Pancreas (tissue), 10 donors: ENCODE measurements at places on chromosomes 4 and X. TPM values are rescaled to one million over a fixed set of nuclear protein-coding genes. Genes with fewer than 3 reads are reported as not detected.

DNA sequence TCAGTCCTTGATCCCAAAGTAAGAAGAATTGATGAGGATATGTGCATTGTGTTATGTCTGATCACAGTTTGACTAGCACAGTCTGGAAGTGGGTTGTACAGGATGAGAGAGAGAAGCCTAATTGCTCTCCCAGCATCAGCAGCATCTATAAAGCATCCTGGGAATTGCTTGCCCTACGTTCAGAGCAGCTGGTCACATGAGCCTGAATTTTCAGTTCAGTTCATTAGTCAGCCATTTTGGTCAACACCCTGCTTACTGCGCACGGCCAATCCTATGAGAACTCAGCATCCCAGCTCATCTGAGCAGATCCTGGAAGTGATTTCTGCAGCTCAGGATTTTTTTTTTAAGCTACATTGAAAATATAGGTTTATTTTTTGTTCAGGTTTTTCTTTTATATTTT, at the start of gene RUFY3:
TSS of gene RUFY3 (plus strand) at position 218 of the 400 bp plus-strand sequence. CDS start 610 bp downstream, outside the sequence.
- H3K27ac ChIP-seq, result no peak within 1 kb of the TSS
- no peak within 1 kb of the TSS for H3K4me3 ChIP-seq
- no peaks in the 10 kb centered on the region for H3K36me3 ChIP-seq
- H3K27me3 ChIP-seq, result no peaks in the 10 kb centered on the region
- peaks cover 4% of the 10 kb centered on the region for H3K4me1 ChIP-seq

DNA sequence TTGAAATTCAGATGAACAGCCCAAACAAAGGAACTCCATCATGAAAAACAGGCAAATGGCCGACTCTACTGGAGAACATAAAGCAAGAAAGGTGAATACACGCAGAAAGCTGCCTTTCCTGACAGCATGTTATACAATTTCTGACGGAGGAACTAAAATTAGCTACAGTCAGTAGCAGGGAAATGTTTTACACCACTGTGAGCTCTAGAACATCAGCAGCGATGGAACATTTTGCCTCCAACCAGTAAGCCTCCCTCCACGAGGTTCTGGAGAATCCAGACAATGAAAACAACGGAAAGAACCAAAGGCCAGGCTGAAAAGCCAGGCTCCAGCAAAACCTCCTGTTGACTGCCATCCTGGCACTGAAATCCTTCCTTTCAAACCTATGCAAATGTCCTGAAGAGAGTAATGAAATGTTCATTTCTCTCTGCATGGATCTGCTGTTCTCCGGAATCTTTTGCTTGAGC, 78.9 kb downstream of the IRF2 start:
- no peak overlapping the region for H3K4me3 ChIP-seq
- H3K36me3 ChIP-seq, result no peaks in the 10 kb centered on the region
- DNase-seq, result no peak
- H3K4me1 ChIP-seq, result no peaks in the 10 kb centered on the region

GRCh38 chrX:130556951-130557350, 155.2 kb downstream of the RBMX2 start:
- H3K4me3 ChIP-seq, result no peak overlapping the region
- no peaks in the 10 kb centered on the region for H3K36me3 ChIP-seq
- no peak overlapping the region for H3K27ac ChIP-seq
- H3K4me1 ChIP-seq, result no peaks in the 10 kb centered on the region

Gene MAGEC1
- total RNA-seq, result not detected

Gene MAOB
- 4.3 TPM for total RNA-seq

DNA sequence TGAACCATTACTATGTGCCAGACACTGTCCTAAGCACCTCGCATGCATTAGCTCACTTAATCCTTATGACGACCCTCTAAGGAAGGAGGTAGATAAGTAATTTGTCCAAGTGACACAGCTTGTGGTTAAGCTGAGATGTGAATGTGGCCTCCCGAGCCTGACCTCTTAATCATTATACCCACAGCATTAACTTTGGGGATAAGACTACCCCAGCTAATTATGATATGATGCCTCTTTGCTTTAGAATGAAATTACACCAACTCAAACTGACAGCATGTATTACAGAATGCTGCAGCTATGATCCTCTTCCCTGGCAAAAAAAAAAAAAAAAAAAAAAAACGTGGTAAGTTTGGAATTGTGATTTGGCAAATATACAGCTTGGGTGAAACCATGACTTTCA, 53.5 kb downstream of the APBB2 start:
- DNase-seq, result no peak
- H3K27me3 ChIP-seq, result no peaks in the 10 kb centered on the region
- H3K36me3 ChIP-seq, result no peaks in the 10 kb centered on the region
- H3K4me1 ChIP-seq, result no peaks in the 10 kb centered on the region

Gene TMSB15C
- 0.09 TPM for total RNA-seq

GRCh38 chrX:101290957-101291603, at the start of gene TAF7L:
Gene TAF7L, minus strand, starts transcription at chrX:101291334. Its CDS starts 3,791 bp downstream, at chrX:101287543.
- no peaks in the 10 kb centered on the region for H3K36me3 ChIP-seq
- peak within 1 kb of the TSS; percentile 20 for H3K4me3 ChIP-seq
- peak; percentile 47 for DNase-seq
- H3K4me1 ChIP-seq, result no peaks in the 10 kb centered on the region
- H3K27me3 ChIP-seq, result peaks cover 32% of the 10 kb centered on the region

DNA sequence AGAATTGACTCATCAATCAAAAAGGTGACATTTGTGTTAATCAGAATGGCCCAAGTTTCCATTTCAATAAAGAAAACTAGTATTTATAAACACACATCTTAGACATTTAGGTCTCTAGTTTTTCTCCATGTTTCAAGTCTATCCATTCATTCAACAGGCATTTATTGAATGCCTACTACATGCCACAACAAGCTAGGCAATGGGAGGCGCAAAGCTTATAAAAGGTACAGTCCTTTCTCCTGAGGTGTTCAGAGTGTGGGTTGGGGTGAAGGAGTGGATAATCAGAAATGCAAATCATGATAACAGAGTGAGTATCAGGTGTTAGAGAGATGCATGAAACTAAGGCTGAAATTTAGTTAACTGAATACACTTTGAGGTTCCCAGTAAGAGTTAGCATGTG, 78.0 kb downstream of the HCCS start:
- H3K36me3 ChIP-seq, result no peaks in the 10 kb centered on the region
- H3K4me3 ChIP-seq, result no peak overlapping the region
- H3K27me3 ChIP-seq, result no peaks in the 10 kb centered on the region
- DNase-seq, result no peak
- peaks cover 5% of the 10 kb centered on the region for H3K4me1 ChIP-seq

DNA sequence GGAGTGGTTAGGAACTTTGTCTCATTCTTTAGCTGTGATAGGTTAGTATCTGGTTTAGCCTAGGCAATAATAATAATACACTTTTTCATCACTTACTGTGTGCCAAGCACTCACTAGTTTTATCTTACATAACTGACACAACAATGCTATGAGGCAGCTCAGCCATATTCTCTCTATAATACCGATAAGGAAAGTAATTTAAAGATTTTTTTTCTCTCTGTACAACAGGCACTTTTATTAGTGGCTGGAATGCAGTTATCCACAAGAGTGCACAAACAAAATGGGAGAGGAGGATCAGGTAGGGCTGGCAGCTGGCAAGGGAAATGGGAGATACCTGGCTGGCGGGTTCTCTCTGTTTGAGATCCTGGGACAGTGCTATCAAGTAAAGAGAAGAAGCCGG, 7.6 kb downstream of the RELL1 start:
- no peaks in the 10 kb centered on the region for H3K27me3 ChIP-seq
- DNase-seq, result no peak
- peaks cover 5% of the 10 kb centered on the region for H3K4me1 ChIP-seq
- no peaks in the 10 kb centered on the region for H3K36me3 ChIP-seq
- no peak overlapping the region for H3K4me3 ChIP-seq
- no peak overlapping the region for H3K27ac ChIP-seq

- H3K36me3 ChIP-seq, result no peaks in the 10 kb centered on the region
- no peaks in the 10 kb centered on the region for H3K27me3 ChIP-seq
- no peaks in the 10 kb centered on the region for H3K4me1 ChIP-seq
- H3K4me3 ChIP-seq, result no peak overlapping the region
Measured at GRCh38 chr4:47661741-47662140, 176.1 kb downstream of the CORIN start.

Gene KLHL15
- 4.7 TPM for total RNA-seq

GRCh38 chr4:139526928-139527327, 29.1 kb downstream of the SETD7 start:
- H3K36me3 ChIP-seq, result no peaks in the 10 kb centered on the region
- H3K27me3 ChIP-seq, result no peaks in the 10 kb centered on the region
- DNase-seq, result no peak
- H3K4me1 ChIP-seq, result no peaks in the 10 kb centered on the region

DNA sequence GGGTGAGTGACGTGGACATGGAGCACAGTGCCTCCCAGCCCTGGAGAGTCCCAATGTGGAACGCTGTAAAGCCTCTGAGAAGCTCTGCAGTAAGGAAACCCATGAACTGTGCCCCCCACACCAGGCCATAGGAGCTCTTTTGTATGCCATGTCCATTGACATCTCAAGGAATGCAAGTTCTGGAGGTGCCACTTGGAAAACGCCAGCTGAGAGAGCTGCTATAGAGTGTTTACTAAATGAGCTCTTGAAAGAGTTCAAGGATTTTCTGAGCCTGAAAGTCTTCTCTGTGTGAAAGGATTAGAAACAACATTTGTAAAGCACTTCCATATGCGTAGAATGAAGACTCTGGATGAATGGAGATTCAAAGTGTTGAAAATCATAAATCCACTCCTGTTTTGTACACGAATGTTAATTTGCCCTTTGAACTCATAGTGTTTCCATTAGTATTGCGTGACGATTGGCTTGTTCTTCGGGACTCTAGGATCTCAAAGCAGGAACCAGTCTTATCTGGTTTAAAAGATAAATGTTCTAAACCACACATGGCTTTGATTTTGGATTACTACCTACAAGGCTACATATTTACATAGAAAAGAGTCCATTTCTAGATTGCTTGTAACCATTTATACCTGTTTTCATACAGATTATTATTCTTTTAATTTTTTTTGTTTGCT, 41.8 kb upstream of the STOX2 start:
- no peak overlapping the region for H3K4me3 ChIP-seq
- H3K4me1 ChIP-seq, result no peaks in the 10 kb centered on the region
- no peak overlapping the region for H3K27ac ChIP-seq
- H3K36me3 ChIP-seq, result no peaks in the 10 kb centered on the region

DNA sequence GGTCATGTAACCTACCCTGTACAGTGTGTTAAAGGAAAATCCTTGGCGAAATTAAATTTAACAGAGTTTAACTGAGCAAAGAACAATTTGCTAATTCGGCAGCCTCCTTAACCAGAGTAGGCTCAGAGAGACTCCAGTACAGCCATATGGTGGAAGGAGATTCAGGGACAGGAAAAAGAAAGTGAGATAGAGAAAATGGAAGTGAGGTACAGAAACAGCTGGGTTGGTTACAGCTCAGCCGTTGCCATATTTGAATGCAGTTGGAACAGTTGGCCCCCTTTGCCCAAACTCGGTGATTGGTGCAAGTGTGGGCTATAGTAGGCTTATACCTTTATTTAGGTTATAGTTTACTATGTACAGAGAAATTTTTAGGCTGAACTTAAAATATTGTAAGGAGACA, 48.8 kb upstream of the GBA3 start:
- H3K4me1 ChIP-seq, result peaks cover 4% of the 10 kb centered on the region
- H3K27me3 ChIP-seq, result no peaks in the 10 kb centered on the region
- no peak overlapping the region for H3K4me3 ChIP-seq
- H3K36me3 ChIP-seq, result no peaks in the 10 kb centered on the region
- H3K27ac ChIP-seq, result no peak overlapping the region

GRCh38 chrX:115665122-115665521, 104.1 kb downstream of the PLS3 start:
- no peak for DNase-seq
- no peak overlapping the region for H3K27ac ChIP-seq
- H3K4me1 ChIP-seq, result no peaks in the 10 kb centered on the region
- H3K27me3 ChIP-seq, result no peaks in the 10 kb centered on the region
- no peak overlapping the region for H3K4me3 ChIP-seq

DNA sequence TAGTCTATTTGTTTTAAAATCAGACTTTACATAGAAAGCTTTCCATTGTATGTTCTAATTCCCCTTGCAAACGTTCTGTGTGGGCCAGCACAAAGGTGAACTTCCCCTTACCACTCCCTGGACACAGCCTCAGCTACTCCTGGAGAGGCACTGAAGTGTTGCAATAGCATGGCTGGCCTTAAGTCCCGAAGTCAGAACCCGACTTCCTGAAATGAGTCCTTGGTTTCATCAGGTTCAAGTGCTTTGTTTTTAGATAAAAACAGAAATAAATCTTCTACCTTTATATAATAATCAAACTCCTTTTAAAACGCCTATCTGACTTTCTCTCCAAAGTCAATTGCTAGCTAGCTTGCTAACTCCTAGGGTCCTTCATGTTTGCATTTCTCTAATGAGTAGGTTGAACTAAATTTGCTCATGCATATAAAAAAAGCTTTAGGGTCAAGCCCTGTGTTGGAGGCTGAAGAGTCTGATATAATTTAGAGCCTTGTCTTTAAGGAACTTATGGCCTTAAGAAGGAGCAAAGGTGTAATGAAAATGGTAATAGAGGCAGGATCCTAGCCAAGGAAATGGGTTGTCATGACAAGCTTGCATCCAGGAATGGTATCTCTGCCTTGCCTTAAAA, 9.0 kb downstream of the BMP3 start:
- no peaks in the 10 kb centered on the region for H3K36me3 ChIP-seq
- no peaks in the 10 kb centered on the region for H3K4me1 ChIP-seq
- H3K27me3 ChIP-seq, result peaks cover 22% of the 10 kb centered on the region
- no peak overlapping the region for H3K4me3 ChIP-seq

DNA sequence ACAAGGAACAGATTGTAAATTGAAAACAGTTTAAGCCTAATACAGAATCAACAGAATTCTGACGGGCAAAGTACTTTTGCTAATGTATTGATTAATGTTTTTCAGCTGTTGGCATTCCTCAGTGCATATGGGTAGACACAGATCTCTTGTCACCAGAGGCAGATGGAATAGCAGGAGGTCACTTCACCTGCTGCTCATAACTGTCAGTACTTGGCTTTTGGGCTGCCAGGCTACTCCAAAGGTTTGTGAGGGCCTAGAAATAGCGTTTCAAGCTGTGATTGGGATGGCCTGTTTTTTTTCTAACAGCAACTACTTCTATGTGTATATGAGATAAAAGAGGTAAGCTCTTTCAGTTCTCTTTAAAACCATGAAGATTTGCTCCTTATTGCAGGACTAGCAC, 307.5 kb upstream of the ANXA10 start:
- H3K27me3 ChIP-seq, result no peaks in the 10 kb centered on the region
- no peaks in the 10 kb centered on the region for H3K4me1 ChIP-seq
- no peak overlapping the region for H3K4me3 ChIP-seq
- no peak overlapping the region for H3K27ac ChIP-seq
- no peak for DNase-seq
- no peaks in the 10 kb centered on the region for H3K36me3 ChIP-seq

DNA sequence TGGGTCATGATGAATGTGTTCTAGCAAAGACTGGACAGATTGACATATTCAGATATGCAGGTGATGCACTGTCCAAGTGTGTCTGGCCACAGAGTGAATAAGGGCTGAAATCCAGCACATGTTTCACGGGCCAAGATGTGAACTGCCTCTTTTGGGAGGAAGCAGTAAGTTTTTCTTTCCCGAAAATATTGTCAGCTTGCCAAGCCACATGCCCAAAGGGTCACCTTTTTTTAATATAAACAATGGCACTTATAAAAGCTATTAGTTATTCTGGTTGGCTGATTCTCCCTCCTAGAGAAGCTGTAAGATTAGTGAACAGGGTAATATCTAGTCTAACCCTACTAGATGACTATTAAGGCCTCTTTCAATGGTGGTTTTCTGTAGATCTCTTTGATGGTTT, 1.5 kb upstream of the EDNRA start:
- no peak overlapping the region for H3K27ac ChIP-seq
- no peaks in the 10 kb centered on the region for H3K27me3 ChIP-seq
- no peaks in the 10 kb centered on the region for H3K4me1 ChIP-seq
- DNase-seq, result no peak
